ENCODE measurements at places on chromosomes 6 and 20.

GRCh38 chr6:6858533-6858982, 249.2 kb upstream of the RREB1 start:
- no peak for DNase-seq

DNA sequence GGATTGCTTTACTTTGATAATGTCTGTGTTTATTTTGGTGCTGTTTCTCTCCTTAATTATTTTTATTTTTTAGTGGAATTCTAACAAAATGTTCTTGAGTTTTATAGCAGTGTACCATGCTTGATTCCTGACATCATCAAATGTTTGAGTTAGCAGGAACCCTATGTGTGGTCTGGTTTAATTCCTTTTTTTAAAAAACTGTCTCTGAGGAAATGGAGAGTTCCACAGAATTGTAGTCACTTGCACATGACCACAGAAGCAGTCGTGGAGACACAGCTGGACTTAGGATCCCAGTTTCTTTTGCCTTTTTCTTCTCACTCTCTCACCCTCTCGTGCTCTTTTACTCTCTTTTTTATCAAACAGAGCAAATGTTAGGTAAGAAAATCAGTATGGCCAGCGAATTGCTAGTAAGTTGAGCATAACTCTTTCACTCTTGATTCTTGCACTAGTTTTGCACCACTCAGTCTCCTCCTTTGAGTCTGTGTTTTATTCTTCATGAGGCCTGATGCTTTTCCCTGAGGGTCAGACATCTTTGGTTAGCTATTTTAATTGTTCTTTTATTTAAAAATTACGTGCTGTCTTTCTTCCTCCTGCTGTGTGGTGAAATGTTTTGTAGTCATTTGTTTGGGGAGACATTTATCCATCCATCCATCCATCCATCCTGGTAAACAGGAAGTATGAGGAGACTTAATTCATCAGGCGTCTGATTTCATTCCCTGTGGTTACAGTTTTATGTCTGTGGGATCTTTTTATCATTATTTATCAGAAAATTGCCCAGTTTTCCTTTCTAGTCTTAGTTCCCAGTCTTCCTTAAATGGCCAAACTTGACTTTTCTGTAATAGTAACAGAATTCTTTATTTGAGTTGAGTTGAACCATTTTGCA, 83.0 kb downstream of the SCAF8 start:
- no peak for DNase-seq

DNA sequence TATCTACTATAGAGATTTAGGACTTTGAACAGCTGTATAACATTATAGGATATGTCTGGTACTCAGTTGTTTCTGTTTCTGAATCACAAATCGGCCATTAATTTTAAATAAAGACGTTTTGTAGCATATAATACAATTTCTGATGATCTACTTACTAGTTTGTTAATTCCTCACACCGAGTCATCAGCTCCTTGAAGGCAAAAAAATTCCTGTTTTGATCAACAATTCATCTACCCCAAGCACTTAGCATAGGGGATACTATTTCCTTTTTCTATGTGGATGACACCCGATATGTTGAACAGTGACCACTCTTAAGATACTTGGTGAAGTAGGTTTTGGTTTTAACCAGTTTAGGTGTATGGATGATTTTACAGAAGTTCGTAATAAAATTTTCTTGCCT, 107.3 kb downstream of the NCOA3 start:
- DNase-seq: no peak

GRCh38 chr6:149433881-149434280, 33.8 kb downstream of the SUMO4 start:
- no peak for DNase-seq

DNA sequence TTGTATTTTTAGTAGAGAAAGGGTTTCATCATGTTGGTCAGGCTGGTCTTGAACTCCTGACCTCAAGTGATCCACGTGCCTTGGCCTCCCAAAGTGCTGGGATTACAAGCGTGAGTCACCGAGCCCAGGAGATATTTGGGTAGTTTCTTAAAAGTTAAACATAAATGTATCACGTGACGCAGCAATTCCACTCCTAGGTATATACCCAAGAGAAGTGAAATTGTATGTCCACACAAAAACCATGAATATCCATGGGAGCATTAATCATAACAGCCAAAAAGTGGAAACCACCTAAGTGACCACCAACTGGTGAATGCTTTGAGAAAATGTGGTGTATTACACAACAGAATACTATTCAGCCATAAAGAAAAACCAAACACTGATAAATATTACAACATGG, 164.8 kb downstream of the MRPL14 start:
- DNase-seq: no peak

GRCh38 chr6:18551228-18551627, 164.1 kb downstream of the RNF144B start:
- DNase-seq: peak; percentile 77

GRCh38 chr6:157253017-157253416, 70.3 kb downstream of the TMEM242 start:
- DNase-seq: no peak

GRCh38 chr6:130815200-130816071, 11.8 kb upstream of the SMLR1 start:
- peak; percentile 6 for DNase-seq

DNA sequence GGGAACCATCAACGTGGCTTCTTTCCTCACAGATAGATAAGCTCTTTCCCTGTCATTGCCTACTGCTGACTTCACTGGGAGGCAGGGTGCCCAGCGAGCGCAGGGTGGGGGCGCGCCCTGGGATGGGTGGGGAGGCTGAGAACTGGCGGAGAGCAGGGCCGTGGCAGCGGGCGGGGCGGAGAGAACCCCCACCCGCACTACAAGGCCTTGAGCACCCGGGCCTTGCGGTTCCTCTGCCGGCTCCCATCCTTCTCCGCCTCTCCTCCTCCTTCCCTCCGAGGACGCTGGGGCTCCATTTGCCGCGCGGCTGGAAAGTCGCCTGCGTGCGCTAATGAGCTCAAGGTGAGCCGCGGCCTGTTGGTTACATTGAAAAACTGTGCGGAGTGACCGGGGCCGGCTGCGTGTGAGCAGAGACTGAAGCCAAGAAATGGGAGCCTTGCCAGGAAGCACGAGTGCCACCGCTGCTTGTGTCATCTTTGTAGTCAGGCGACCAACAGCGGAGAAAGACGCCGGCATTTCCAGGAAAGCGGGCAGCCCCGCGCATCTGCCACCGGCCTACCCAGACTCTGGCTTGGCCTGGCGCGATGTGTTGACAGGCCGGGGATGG, 963.5 kb upstream of the SLC35B3 start:
- no peak for DNase-seq

GRCh38 chr6:111487661-111488060, 4.6 kb upstream of the REV3L start:
- peak; percentile 93 for DNase-seq

DNA sequence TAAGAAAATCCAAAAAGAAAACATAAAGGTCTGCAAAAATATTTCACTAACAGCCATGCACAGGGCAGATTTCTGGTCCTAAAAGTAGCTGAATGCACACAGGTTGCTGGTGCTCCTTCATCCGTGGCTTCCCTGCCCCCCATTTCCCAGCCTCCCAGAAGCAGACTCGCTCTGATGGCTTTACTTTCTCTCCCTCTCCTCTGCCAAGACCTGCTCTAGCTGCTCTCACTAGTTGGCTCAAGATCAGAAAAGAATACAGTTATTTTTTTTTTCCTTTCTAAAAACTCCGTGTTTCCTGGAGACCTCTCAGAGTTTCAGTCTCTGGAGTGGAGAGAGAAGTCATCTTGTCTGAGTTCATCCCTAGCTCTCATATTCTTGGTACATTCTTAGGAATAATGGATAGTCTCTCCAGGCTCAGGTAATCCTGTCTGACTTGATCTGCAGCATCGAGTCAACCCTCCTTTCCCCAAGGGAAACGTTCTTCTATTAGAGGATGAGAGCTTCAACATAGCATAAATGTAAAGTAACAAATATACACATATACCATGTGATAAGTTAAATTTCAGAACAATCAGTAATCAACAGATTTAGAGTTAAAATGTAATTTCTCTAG, 214.2 kb downstream of the TBC1D7 start:
- peak; percentile 23 for DNase-seq

GRCh38 chr6:100948381-100949133, 67.4 kb upstream of the ASCC3 start:
- DNase-seq: peak; percentile 5

- DNase-seq: no peak
Observed at GRCh38 chr20:774660-775057, 6.4 kb upstream of the SLC52A3 start.

GRCh38 chr20:45935416-45936046, 1.0 kb downstream of the PCIF1 start:
- no peak for DNase-seq

- DNase-seq: no peak
Observed at GRCh38 chr20:62244644-62245108, 6.4 kb downstream of the OSBPL2 start.

GRCh38 chr6:92962846-92963245, 456.5 kb downstream of the EPHA7 start:
- no peak for DNase-seq

DNA sequence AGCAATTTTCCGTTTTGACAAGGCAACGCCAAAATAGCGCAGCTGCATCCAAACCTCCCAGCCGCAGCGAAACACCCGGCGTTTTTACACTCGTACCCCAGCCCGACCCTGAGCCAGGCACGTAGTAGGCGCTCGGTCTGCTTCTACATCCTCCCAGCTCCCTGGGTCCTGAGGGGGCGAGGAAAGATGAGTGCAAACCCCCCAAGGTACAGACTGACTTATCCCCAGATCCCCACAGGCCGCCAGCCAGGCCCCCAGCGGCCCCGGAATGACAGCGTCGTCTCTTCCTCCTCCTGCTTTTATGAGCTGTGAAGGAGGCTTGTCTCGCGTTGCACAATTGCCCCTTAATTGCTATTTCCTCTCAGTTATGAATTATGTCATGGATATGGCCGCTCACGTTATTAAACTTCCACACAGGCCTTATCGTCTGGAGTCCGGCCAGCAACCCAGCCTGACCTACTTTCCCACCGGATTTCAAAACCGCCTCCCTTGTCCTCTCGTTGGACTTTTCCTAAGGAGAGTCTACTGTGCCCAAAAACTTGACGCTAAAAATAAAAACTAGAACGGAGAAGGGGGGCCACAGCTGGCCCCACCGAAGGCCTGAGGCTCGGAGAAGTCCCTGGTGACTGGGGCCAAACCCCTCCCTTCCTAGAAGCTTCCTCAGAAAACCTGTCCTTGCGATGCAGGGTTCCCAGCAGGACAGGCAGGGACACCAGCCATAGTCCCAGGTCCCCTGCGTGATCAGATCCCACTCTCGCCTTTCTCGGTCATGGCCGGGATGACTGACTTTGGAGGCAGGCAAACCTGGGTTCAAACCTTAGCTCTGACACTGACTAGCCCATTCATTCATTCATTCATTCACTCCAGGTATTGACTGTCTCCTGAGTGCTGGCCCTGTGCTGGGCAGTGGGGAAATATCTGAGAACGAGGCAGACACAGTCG, 130.9 kb upstream of the PTPN1 start:
- DNase-seq: peak; percentile 46

- DNase-seq: no peak
Observed at GRCh38 chr6:33420491-33421343, 852 bp downstream of the SYNGAP1 start.

GRCh38 chr6:133388731-133389130, 147.6 kb downstream of the EYA4 start:
- DNase-seq: no peak

DNA sequence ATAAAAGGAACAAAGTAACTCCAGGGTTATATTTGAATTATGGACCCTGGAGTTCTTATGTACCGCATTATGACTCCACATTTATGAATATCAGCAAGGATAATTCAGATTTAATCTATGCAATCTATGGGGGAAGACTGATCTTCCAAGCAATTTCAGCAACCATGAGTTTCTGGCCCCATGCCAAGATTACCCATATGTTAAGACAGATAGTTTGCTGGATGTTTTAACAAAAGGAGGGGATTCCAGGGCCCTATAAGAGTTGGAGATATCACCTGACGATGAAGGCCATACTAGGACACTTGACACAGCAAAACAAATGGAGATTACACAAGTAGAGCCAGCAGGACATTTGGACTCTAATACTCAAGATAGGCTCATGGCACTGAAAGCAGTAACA, 45.9 kb upstream of the PLN start:
- DNase-seq: no peak

GRCh38 chr6:23633996-23634395, 492.0 kb upstream of the NRSN1 start:
- no peak for DNase-seq

DNA sequence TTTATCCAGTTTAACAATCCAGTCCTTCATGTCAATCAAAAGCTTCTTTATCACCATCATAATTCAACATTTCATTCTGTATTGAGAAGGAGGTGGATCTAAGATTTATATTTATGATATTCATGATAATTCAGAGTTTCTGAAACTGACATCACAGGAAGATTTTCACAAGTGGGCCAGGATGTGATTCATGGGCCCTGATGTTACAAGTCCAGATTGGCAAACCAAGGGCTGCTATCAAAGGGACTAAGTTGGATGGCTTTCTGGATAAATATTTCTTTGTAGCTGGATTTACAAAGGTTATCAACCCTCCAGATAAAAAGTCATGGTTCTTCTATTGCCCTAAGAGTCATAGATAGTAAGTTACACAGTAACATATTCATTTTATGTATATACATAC, 866.5 kb downstream of the KIF16B start:
- DNase-seq: peak; percentile 53

DNA sequence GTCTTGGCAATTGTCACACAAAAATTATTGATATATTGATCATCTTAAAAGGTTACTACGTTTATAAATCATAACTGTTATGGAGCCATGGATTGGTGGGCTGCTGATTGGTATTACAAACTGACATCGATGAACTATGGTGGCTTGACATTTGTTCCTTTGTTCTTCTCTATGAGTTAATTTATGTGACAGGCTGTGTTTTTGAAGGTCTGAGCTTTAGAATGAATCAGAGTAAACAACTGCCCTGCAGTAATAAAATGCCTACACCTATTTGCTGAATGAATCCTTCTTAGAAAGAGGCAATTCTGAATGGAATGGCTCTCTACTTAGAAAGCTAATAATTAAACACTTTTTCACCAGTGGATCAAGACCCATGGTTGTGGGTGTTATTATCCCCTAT, 506.3 kb upstream of the SPTLC3 start:
- no peak for DNase-seq

GRCh38 chr6:39228111-39228971, 934 bp downstream of the KCNK5 start:
- DNase-seq: no peak

DNA sequence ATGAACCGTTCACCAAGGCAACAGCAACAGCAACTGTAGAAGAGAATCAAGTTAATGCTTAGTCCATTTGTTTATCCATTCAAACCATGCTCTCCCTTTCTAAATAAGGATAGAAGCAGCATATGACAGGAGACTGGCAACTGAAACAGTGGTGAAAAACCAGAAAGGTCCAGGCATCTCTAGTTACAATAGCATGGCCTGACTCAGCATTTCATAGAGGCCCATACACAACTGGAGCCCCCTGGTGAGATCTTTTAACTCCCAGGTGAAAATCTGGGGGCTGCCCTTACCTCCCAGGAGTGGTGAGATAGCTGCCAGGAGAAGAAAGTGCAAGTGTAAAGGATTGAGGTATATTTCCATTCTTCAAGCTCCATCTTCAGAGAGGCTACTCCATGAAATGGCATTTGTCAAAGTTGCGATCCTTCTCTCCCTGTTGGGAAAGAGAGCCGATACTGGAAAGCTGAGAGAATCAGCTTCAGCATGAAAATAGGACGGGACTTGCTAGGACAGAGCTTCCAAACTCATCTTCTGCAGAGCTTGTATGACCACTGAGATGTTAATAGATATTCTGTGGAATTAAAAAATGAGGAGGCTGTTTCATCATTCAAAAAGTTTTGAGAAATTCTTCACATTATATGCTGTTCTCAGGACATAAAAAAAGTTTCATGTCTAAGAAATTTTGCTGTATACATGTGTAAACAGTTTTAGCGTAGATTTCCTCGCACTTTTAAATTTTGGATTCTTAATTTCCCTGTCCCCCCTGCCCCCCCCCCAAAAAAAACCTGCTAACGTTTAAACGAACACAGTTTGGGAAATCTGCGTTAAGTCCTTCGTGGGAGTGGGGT, 10.9 kb upstream of the SLC2A12 start:
- no peak for DNase-seq
